Right hindlimb (tissue), 1 donor: ENCODE measurements at places on chromosomes 16 and 17.
A peak's percentile ranks its signal among the peaks of the same experiment; 100 is the strongest.

- DNase-seq, result no peak
Measured at GRCh38 chr16:86107215-86107825, 208.4 kb downstream of the IRF8 start.

- no peak for DNase-seq
Measured at GRCh38 chr16:29819506-29819905, 756 bp upstream of the MVP start.

DNA sequence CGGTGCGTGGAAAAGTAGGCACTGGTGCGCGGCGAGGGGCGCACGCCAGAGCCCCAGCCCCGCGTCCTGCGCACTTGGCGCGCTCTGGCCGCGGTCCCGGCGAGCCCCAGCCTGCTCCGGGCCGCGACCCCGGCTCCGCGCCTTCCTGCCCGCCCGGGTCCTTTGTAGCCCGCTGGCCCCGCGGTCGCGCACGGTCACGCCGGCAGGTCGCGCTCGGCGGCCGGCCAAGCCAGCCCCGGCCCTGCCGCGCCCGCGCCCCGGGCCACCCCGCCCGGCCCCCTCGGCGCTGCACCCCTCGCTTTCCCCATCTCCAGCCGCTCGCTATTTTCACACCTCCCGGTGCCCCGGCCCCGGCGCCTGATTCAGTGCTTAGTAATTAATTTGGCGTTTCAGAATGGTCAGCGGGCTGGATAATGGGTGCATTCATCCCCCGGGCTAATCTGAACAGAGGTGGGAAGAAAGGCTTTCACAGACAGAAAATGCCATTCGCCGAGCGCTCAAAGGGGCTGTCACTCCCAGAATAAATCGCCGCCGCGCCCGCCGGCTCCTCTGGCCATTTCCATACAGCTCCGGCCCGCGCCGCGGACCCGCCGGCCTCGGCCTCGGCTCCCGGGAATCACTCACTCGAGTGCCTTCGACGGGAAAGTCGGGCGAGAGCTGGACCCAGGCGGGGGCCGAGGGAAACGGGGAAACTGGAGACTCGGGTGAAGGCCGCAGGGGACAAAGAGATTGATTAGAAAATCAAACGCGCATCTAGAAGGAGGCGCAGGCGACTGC, 17.8 kb upstream of the NTN1 start:
- no peak for DNase-seq

GRCh38 chr16:57800200-57801097, 1.8 kb downstream of the KIFC3 start:
- no peak for DNase-seq

DNA sequence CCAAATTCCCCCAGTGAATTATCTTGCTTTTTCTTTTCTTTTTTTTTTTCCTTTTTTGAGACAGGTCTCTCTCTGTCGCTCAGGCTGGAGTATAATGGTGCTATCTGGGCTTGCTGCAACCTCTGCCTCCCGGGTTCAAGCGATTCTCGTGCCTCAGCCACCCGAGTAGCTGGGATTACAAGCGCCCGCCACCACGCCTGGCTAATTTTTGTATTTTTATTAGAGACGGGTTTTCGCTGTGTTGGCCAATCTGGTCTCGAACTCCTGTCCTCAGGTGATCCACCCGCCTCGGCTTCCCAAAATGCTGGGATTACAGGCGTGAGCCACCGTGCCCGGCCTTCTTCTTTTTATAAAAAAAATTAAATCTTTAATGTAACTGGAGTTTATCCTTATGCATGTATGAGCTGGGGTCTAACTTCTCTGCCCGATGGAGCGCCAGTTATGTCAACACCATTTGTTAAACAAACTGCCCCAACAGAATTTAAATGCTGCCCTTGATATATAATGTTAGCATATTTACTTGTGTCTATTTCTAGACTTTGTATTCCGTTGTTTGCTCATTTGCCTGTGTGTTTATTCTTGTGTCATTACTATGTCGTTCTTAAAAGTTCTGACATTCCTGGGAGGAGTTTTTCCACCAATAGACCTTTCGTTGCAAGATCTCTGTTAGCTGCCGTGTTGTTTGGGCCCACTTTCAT, 535 bp upstream of the AURKB start:
- no peak for DNase-seq

DNA sequence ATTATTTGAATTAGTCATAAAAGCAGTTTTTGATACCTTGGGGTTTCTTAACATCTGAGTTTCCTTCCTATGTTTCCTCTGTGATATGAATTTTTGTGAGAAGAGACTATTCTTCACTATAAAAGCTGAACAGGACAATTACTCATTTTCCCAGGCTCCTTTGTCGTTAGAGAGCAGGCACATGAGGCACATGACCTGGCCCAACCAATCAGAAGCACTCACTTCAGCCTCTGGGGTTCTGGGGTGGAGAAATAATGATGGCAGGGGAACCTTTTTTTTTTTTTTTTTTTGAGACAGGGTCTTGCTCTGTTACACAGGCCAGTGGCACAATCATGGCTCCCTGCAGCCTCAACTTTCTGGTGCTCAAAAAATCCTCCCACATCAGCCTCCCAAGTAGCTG, 145.5 kb upstream of the ASIC2 start:
- no peak for DNase-seq

DNA sequence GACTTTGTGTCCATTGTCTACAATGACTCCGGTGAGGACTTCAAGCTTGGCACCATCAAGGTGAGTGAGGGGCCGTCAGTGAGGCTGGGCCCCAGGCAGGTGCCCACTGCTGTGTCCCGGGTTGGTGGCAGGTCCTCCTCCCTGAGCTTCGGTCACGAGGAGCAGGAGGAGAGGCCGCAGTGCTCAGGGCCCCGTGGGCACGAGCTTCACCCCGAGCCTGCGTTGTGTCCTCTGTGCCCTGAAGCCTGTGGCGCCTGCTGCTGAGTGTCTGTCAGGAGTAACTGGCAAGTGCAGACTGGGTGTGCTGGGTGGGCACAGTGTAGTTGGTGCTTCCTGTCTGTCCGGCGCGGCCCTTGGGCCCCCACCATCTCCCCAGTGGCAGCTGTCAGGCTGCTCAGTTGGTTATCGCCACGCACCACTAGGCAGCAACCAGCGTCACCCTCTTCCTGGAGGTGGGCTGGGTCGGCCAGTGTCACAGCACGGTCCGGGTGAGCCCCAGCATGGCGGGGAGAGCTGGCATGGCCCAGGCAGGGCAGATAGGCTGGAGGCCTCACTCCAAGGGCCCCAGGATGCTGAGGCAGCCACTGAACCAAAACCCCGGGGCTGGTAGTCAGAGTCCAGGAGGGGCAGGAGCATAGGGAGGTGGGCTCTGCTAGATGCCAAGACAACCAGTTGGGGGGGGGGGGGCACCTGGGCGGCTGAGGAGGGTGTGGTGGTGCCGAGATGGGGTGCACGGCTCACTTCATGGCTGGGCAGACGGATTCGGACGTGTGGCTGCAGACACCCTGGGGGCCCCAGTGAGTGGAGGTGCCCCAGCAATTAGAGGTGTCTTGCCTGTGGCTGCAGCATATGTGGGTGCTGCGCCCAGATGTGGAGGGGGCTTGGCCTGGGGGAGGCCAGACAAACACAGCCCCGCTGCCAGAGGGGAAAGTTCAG, 39.3 kb downstream of the TSC2 start:
- DNase-seq, result no peak

- no peak for DNase-seq
Measured at GRCh38 chr17:59914274-59914854, 21.4 kb downstream of the RPS6KB1 start.

GRCh38 chr16:621526-622105, 9.2 kb upstream of the WFIKKN1 start:
- DNase-seq, result no peak

GRCh38 chr17:11954936-11955335, 42.3 kb downstream of the ZNF18 start:
- no peak for DNase-seq

DNA sequence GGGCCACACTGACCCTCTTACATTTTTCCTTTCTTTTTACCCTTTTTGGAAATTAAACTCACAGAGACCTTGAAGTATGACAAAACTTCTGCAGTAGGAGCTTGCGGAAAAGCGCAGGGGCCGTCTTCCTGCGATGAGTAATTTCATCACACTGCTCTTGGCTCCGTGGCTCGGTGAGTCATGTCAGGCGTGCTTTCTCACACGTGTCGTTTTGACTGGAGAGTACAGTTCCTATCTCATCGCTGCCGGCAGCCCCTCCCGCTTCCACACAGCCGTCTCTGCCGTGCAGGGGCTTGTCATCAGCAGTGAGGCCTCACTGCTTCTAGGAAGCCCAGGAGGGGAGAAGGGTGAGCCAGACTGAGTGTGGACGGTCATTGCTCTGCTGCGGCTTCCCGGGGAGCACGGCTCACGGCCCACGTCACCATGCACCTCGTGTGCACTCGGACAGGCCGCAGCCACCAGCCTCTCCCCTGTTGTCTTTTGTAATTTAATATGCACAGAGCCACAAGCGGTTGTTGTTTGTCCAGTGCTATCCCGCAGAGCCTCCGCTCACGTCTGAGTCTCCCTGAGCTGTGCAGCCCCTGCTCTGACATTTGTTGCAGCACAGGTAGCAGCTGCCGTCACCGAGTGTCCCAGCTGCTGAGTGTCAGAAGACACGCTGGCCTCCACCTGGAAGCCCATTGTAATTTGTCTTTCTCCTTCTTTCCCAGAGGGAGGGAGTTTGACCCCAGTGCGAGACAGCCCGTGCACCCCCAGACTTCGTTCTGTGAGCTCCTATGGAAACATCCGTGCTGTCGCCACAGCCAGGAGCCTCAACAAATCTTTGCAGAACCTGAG, 99.4 kb upstream of the CHMP6 start:
- peak; percentile 86 for DNase-seq

DNA sequence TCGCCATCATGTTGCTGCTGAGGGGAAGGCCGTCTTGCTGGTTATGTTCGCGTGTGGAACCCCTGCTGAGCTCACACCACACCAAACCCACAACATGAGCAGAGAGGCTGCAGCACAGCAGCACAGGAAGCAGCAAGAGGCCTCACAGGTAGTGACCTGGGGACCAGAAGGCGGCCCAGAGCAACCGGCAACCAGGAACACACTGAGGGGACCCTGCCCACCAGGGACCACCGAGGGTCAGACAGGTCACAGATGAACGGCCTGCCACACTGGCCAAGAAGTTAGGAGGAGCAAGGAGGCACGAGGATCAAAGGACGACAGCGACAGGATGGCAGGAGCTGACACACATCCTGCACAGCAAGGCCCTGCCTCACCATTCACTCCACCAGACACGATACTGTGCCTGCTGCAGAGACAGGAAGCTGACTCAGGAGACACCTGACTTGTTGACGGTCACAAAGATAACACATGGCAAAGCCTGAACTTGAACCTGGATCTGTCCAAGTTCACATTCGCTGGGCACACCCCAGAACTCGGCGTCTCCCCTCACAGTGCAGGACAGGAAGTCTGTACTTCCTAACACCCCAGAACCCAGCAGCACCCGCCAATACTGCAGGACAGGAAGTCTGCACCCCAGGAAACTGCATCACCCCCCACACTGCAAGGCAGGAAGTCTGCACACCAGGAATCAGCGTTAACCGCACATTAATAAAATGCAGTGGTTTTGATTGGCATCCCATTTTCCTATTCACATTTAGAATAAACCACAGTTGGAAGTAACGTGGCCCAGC, 98.5 kb downstream of the ZNF778 start:
- no peak for DNase-seq

DNA sequence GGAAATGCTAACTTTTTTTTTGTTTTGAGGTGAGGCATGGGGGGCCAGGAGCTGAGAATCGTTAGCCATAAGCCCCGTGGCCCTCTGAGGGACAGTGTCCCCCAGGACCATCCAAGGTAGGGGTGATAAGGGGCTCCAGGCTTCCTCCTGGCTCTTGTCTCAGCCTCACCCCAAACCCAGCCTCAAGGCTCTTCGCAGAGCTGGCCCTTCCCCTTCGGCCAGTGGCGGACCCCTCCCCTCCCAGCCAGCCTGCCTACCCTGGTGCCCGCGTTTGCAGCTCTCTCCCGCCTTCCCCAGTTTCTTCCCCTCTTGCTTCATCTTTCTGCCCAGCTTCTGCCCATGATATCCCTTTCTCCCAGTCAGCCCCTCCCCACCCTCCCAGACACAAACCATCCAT, 22.7 kb upstream of the ATP2A3 start:
- DNase-seq, result peak; percentile 13

- DNase-seq, result no peak
Measured at GRCh38 chr16:67543036-67543435, 14.4 kb downstream of the RIPOR1 start.

DNA sequence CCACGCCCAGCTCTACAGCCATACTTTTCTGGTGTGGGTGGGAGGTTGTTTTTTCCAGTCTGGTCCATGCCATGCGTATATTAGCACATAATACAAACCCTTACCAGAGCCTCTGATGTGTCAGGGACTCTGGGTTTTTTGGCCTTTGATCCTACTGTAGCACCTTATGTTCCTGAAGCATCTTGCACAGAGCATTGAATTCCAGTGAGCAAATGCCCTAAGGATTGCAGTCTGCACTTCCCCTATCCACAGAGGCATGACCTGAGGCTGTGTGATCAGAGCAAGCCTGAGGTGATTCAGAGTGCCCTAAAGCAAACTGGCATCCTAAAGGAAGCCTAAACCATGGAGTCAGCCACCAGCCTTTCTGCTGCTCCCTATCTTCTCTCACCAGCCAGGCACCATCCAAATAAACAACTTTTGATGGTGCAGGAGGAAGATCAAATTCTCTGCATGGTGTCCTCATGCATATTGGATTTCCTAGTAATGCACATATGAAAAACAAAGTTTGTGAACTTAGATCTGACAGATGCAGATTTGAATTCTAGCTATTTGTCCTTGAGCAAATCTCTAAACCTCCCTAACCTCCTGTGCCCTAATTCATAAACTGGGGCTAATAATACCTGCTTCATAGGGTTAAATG, 41.2 kb upstream of the HAS3 start:
- no peak for DNase-seq

DNA sequence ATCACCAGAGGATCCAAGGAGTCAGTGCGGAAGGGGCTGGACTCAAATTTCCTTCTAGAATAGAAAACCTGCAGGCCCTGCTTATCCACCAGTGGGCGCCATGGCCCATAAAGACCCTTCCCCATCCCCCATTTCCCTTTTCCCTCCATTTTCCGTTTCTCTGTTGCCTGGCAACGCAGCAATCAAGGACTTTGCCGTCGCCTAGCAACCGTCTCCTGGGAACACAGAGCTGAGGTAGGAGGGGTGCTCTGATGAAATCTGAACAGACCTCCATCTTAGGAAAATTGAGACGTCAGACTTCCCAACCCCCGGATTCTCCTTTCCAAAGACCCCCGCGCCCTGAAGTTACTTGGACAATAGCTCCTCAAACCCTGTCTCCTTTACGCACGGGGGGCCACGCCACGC, 5.7 kb downstream of the DLG4 start:
- peak; percentile 90 for DNase-seq

GRCh38 chr16:24848065-24848464, 2.3 kb downstream of the SLC5A11 start:
- DNase-seq, result no peak

DNA sequence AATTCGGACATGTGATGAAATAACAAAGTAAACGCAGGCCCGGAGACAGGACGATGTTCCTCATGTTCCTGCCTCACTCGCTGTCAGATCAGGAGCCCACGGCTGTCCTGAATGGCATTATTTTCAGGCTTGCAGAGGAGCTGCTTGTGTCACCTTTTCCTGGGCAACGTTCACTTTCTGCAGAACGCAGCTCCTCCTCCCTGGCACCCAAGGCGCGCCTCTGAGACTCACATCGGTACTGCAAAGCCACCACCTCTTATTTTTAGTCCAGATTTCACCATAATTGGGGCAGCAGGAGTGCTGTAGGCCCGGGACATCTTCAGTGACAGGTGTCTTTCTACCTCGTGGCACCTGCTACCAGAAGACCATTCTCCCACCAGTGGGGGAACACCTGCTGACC, 8.0 kb upstream of the C16orf96 start:
- no peak for DNase-seq
